ENCODE measurements at places on chromosomes 11 and 22. TPM values are rescaled to one million over a fixed set of nuclear protein-coding genes. Genes with fewer than 3 reads are reported as not detected.

OR6T1 gene
- total RNA-seq, result not detected

MCHR1 gene
- 1.2 TPM for total RNA-seq

GGT5 gene
- total RNA-seq, result 0.41 TPM

CCDC73 gene
- not detected for total RNA-seq
